ENCODE measurements at places on chromosomes 6 and 20. TPM values are rescaled to one million over a fixed set of nuclear protein-coding genes. Genes with fewer than 3 reads are reported as not detected.
A peak's percentile ranks its signal among the peaks of the same experiment; 100 is the strongest.

- DNase-seq = no peak
Measured at GRCh38 chr6:20632696-20633095, 98.4 kb downstream of the CDKAL1 start.

DNA sequence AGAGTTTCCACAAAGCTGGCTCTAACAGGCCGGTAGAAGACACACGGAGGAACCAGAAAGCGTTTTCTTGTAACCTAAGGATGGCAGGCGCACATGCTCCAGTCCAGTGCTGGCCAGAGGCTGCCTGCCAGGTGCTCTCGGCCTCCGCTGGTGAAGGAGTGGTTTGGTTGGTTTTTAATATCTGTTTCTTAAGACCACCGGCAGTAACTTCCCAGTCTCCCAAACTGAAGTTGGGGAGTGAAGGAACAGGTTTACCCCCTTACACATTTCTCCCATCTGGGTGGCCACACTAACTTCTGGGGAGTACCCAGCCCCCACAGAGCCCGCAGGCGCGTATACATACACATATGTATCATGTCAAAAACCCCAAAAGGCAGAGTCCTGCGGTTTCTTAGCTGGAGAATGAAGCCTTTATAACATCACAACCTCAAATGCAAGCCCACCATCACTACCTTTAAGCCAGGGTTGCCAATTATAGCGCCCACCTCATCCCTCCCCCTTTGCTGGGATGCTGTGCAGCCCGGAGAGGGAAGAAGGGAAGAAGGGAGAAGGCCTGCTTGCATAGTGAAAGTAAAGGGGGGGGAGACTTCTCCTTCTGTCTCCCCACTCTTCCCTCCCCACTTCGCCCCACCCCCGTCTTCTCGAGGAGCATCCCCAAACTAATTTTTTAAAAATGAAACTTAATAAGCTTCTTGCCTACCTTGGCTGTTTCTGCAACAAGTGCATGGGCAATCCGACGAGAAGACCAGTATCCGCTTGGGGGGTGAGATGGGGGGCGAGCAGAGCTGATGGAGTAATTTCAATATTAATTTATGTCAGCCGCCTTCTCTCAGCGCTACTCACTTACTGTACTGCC is 1.0 kb downstream of the TRERF1 start:
- peak; percentile 37 for DNase-seq

- no peak for DNase-seq
Measured at GRCh38 chr6:52545406-52546119, 31.3 kb downstream of the TRAM2 start.

DNA sequence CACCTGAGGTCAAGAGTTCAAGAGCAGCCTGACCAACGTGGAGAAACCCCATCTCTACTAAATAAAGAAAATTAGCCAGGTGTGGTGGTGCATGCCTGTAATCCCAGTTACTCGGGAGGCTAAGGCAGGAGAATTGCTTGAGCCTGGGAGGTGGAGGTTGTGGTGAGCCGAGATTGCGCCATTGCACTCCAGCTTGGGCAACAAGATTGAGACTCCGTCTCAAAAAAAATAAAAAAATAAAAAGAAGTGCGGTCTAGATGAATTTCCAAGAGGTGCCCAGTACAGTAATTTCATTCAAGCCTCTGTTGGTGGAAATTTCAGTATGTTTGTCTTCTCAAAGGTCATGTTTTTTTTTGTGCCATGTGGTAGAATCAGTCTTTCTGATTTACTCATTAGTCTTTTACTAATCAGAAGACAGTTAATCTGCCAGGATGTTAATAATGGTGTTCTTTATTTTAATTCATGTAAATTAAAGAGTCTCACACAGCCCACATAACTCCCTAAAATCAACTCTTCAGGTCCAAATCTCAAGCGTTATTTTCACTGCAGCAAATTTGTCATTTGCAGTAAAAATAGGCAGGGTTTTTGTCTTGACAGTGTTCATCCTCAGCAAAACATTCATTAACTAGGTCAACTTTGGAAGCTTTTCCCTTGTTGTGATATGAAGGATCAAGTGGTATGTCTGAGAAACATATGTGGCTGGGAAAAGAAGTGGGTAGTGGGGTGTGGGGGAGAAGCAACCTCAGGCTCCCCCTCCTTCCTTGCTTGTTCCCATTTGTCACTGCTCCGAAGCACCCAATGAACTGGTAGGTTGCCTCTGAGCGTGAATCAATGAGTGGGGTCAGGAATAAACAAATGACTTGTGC is 13.3 kb downstream of the TP53INP2 start:
- no peak for DNase-seq

DEFB129 gene
- not detected for total RNA-seq

UNC5CL gene
- total RNA-seq = 0.74 TPM

SNRPB2 gene
- 58.6 TPM for total RNA-seq

HLA-DQB1 gene
- not detected for total RNA-seq
